ENCODE measurements at places on chromosomes 6 and 20.

- DNase-seq = no peak
These were observed 273.0 kb downstream of the TFAP2A start for GRCh38 chr6:10141746-10142443.

DNA sequence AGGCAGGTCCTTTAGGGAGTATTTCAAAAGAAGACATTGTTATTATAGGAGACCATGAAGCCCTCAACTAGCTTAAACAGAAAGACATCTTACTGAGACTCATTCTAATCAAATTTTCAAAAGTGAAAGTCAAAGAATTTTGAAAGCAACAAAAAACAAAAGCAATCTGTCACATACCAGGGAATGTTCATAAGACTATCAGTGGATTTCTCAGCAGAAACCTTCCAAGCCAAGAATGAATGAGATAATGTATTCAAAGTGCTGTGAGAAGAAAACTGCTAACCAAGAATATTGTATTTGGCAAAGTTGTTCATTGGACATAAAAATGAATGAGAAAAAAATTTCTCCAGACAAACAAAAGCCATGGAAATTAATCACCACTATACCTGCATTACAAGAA, 48.2 kb upstream of the FUT9 start:
- no peak for DNase-seq

GRCh38 chr6:122778302-122778701, 1.2 kb upstream of the FABP7 start:
- DNase-seq = no peak

GRCh38 chr20:55472704-55473103, 532.6 kb downstream of the CBLN4 start:
- DNase-seq = peak; percentile 33

GRCh38 chr6:141445928-141446628, 686.6 kb upstream of the GJE1 start:
- DNase-seq = no peak

GRCh38 chr6:40328386-40328985, 258.7 kb downstream of the LRFN2 start:
- DNase-seq = peak; percentile 68

DNA sequence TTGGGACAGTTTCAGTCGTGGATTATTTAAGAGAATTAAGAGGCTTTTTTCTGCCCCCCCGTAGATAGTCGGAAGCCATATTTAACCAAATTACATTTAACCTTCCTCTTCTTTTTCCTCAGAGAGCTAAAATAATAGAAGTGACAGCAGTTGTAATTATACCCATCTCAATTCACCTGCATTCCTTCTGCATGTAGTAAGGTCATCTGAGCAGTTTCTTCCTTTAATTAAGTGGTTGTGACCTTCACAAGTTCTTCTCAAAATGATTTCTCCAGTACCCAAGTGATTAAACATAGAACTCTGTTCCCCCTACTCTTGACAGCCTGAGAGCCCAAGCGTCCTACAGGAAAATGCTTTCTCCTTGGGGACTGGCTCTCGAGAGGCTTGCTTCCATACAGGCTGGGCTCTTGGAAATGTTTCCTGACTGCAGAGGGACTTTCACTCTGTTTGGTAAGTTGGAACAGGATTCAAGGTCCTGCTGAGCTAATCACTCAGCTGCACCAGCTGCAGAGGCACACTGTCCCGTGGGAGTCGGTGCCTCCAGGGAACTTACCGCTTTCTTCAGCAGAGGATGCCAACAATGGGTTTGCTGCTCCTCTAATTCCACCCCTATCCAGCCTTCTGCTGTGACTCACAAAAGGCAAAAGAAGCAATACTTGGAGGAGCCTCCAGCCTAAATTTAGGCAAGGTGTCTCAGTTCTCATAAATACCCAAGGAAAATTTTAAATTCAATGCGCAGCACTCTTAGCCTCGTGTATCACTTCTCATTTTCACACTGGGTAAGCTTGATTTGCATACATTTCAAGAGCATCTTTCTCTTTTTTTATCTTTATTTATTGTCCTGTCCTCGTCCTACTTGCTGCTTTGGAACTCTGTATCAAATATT, 414.9 kb downstream of the KIF16B start:
- no peak for DNase-seq

GRCh38 chr6:163571730-163572129, 157.2 kb downstream of the QKI start:
- DNase-seq = no peak

GRCh38 chr6:67952948-67953347, 682.1 kb upstream of the ADGRB3 start:
- no peak for DNase-seq
